HFFc6 (cell line): ENCODE measurements at places on chromosomes 3 and 15.

- no peak for DNase-seq
Observed at GRCh38 chr3:126364731-126365301, 7.6 kb upstream of the KLF15 start.

DNA sequence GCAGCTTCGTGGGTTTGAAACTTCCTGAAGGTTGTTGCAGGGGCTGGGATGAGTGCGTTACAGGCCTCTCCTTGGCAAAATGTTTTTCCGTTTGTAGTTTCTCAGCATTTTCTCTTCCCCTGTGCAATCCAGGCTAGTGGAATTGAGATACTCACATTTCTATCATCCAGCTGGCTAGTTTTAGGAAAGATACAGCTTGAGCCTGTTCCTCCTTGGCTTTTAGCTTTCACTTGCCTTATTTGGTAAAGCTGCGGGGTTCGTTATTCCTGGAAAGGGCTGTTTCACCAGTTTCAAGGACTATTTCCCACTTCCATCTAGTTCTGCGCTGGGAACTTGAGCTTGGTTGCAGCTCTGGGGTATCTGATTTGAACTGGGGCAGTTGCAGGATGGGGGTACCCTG, 90.3 kb downstream of the ITPR1 start:
- DNase-seq: no peak

GRCh38 chr3:194906229-194906629, 220.5 kb downstream of the FAM43A start:
- peak; percentile 11 for DNase-seq

- no peak for DNase-seq
Observed at GRCh38 chr3:123778991-123779622, 105.0 kb downstream of the MYLK start.

DNA sequence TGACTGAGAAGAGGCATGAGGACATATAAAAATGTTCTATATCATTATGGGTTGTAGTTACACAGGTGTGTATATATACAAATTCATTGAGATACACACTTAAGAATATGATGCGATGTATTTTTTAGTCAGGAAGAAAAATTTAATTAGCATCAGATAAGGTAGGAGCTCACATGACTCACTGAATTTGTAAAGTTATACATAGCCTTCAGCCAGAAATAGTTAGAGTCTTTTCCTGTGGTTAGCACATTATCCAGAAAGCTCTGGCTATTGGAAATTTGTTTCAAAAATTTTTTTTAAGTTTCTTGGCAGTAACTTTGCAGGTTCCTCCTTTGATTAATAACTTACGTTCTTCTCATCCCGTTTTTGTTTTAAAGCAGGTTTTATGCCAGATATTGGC, 88.6 kb downstream of the STT3B start:
- peak; percentile 67 for DNase-seq

GRCh38 chr3:58116161-58116955, 94.4 kb downstream of the DNASE1L3 start:
- no peak for DNase-seq

GRCh38 chr15:38565287-38565670, 665 bp upstream of the RASGRP1 start:
- DNase-seq: no peak

GRCh38 chr3:8673083-8673737, 28.6 kb upstream of the SSUH2 start:
- no peak for DNase-seq

DNA sequence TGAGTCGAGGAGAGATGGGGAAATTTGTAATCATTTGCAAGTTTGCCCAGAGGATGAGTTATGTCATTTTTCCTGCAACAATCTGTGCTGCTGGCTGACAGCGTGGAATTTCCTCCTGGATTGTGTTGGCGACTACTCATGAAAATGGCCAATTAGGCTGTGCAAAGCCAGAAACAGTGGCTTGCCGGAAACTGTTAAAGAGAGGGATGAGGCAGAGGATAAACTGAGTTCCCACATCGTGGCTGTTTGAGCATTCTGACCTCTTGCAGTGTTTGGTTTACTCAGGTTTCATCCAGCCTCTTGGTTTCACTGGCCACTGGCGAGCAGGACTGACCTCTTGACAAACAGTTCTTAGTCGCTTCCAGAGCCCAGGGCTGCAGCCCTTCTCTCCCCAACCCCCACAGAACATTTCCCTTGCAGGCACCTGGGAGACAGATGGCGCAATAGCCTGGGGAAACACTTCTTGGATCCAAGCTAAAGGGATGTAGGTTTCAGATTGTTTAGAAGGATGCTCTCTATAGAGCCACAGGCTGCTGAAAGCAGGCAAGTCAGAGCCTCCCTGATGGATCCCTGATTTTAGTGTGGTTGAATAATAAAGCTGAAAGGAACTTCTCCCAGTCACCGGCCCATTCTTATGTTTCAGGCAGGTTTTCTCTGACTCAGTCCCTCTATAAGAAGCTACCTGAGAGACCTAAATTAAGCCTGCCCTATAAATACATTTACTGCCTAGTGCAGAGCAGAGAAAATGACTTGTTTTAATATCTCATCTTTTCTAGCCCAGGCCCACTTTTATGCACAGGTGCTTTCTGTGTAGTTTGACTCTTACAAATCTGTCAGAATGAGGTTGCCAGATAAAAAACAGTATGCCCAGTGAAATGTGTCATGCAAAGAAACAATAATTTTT, 92.8 kb upstream of the UBE2E1 start:
- peak; percentile 86 for DNase-seq

DNA sequence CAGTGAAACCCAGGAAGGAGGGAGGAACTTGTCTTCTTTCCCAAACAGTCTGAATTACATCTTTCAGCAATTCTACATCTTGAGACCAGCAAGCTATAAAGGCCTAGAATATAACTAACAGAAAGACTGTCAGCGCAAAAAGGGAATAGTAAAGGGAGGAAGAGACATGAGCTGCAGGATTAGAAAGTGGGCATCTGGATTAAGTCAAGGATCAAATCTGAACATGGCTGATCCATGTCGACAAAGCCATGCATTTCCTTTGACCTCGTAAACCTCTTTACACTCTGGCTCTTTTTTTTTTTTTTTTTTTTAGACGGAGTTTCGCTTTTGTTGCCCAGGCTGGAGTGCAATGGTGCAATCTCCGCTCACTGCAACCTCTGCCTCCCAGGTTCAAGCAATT, 35.4 kb upstream of the KCNMB3 start:
- DNase-seq: no peak

DNA sequence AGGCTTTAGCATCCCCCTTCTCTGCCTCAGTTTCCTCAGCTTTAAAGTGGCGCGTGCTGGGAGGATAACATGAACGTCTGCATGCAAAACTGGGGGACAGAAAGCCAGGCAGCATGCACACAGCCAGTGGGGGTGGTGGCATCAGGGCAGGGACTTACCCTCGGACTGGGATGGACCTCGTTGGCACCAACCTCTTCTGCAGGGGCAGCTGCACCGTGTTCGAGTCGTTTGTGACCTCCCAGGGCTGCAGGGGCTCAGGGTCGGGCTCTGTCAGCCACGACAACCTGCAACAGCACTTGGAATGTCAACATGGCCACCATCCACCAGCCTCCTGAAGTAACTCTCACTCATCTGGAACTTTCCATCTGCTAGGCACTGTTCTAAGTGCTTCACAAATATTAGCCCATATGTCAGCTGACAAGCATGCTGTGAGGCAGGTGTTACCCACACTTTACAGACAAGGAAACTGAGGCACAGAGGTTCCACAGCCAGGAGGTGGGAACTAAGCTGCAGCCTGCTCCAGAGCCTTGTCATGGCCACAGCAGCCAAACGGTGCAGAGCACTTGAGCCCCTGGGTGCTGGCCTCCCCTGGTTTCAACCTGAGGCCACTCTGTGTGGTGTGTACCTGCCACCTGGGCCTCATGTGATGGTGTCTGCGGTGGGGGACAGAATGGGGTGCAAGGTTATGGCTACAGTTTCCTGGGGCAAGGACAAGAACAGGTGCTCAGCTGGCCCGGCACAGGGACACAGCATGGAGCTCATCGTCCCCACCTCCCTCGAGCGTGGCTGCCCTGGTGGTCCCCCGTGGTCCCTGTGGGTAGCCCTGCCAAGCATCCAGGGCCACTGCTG, 6.7 kb downstream of the C3orf22 start:
- DNase-seq: no peak

DNA sequence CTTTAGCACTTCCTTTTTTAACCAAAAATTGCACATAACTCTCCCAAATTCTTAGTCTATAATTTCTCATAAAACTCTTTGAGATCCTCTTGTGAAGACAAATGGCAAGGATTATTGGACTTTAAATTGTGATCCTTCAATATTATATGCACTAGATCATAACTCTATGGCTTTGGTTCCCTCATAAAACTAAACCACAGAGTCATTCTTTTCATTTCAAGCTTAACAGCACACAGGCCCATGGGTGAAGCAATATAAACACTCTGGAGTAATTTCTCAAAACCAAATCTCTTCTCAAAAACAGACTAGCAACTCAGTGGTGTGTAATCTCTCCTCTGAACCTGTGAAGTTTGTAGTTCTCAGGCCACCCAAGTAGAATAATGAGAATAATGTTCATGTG, 171.0 kb upstream of the NECTIN3 start:
- peak; percentile 77 for DNase-seq

GRCh38 chr15:33963831-33964664, 4.2 kb upstream of the CHRM5 start:
- DNase-seq: peak; percentile 37

GRCh38 chr3:106797461-106797860, 579.8 kb upstream of the CCDC54 start:
- no peak for DNase-seq

DNA sequence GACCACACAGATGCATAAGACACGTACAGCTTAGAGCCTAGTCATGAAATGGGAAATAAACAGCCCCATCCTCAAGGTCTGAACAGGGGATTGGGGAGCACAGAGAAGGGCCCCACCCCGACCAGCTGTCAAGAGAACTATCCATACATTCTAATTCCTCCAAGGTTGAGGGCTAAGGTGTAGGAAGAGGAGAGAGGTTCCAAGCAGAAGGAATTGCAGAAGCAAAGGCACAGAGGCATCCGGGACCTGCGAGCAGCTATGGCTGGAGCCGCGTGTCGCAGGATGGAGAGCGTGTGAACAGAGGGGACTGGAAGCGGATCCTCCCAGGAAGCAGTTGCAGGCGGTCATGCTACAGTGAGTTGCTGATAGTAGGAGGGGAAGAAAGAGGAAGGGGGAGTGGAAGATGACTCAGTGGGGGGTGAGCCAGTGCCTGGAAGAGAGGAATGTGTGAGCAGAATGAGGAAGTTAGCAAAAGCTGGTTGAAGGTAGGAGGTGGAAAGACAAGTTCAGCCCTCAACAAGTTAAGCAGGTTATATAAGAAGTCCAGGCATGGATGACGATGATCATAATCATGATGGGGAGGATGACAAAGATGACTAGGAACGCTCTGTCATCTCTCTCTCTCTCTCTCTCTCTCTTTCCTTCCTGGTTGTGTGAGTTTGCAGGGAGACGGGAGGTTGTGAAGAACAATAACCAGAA, 89.7 kb downstream of the LIPC start:
- DNase-seq: peak; percentile 21

GRCh38 chr15:91357011-91357410, 257.0 kb downstream of the SV2B start:
- DNase-seq: no peak

DNA sequence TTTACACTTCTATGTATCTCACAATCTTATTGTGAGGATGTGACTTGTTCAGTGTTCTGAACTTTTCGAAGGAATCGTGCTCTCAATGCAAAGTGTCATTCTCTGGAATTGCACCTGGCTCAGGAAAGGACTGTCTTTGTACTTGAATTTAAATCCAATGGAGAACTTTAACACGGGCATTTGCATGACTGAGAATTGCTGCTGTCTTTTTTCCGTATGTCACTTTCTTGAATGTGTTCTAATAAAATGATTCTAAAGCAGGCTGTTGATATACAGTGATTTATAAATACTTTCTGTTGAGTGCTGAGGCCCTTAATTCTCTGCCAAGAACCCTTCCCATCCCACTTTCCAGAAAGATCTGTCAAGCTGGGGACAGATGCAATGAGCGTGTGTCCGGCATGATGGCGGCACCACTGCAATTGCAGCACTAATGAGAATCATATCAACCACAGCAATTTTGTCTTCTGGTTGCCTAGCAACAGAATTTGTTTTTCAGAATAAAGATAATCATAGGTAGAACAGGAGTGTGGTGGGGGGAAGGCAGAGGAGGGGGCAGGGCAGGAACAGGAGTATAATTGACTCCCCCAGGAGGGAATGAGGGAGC, 210.6 kb upstream of the UMPS start:
- no peak for DNase-seq

- DNase-seq: no peak
Observed at GRCh38 chr15:99084965-99085364, 19.9 kb upstream of the SYNM start.

DNA sequence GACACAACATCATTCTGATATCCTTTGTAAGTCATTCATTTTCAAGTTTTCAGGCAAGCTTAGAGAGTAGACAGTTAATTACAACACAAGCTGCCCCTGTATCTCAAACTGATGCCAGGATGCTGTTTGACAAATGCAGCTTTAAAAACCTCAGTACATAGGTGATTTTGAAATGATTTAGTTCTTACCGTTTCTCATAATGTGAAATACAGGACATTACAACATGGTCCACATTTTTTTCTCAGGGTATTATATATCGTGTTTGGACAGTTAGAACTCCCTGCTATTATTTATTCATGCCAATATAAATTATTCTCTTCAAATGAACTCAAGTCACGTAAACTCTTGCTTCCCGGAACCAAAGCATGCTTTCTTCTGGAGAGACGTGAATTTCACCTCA, 1013.9 kb downstream of the EPHA3 start:
- no peak for DNase-seq

DNA sequence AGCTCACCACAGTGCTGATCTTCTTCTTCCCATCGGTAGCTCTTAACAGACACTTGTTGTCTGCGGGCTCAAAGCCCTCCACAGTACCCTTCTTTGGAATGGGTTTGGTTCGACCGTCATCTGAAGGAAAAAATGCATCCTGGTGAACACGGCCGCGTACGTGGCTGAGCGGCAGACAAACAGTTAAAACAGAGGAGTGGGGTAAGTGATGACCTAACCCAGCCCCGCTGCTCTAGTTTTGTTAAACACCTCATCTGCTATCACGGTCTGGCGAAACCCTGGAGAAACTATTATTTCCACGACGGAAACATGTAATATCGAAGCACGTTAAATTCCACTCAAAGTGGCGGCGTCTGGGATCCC, 725 bp downstream of the SRP14 start:
- no peak for DNase-seq

DNA sequence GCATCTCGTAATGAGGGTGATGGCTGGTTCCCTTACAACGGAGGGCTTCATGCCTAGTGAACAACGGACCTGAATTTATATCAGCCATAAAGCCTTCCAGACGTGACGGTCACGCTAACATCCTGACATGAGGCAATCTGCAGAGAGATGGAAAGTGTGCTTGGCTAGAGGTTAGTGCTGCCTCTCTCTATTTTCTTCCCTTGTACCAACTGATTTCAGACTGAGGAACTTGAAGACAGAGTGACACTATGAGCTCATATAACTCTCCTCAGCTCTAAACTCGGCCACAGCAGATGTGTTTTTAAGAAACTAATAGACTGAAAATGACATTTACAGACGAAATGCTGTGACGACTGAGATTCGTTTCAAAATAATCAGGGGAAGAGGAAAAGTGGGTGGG, 122.4 kb downstream of the XXYLT1 start:
- DNase-seq: no peak
